T-helper 17 cell (primary cell): ENCODE measurements at places on chromosomes 5 and 9.

DNA sequence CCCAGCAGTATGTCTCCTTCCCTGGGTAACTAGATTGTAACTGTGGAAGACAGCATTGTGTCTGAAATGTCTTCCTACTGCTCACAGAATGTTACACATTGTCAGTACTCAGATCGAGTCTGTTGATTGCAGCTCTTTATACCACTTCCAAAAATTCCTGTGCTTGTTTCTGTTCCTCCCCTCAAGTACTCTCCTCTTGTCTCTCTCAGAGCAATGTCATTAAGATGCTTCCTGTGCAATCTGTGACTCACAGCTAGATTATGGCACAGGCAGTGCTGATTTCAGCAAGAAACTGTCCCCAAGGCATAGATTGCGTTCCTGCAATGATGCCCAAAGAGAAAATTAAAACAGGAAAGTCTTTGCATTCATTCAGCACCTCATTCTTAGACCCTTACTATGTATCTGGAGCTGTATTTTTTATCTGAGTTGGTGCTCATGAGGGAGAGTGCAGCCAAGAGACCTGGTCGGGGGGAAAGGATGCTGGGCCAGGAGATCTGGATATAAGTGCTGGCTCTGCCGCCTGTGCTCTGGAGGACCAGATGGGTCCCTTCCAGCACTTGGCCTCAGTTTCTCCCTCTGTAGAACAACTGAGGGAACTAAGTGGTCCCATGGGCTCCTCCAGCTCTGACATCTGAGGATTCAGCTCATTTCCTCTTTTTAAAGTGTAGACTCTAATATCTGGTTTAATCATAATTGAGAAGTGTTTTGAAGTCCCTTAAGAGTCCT, 40.8 kb upstream of the GNPDA1 start:
- no peak for DNase-seq

- no peak for DNase-seq
Observed at GRCh38 chr9:116387934-116388698, 234.5 kb downstream of the PAPPA start.

DNA sequence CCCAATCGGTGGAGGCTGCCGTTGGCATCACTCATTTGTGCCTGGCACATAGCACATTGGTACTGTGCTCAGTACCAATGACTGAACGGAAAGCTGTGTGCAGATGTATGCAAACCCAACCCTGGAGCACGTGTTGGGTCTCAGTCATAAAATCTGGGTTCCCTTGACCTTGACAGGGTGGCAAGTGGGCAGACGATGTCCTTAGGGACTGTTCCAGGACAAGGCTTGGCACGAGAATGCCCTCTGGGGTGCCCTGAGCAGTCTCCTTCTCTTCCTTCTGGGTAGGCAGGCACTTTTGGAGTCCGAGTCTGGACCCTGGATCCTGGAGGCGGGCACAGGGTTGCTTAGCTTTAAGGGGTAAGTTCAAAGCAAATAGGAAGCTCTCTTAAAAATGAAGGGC, 75.8 kb downstream of the MACROH2A1 start:
- no peak for DNase-seq

- no peak for DNase-seq
Observed at GRCh38 chr9:124810663-124811355, 33.9 kb downstream of the OLFML2A start.

DNA sequence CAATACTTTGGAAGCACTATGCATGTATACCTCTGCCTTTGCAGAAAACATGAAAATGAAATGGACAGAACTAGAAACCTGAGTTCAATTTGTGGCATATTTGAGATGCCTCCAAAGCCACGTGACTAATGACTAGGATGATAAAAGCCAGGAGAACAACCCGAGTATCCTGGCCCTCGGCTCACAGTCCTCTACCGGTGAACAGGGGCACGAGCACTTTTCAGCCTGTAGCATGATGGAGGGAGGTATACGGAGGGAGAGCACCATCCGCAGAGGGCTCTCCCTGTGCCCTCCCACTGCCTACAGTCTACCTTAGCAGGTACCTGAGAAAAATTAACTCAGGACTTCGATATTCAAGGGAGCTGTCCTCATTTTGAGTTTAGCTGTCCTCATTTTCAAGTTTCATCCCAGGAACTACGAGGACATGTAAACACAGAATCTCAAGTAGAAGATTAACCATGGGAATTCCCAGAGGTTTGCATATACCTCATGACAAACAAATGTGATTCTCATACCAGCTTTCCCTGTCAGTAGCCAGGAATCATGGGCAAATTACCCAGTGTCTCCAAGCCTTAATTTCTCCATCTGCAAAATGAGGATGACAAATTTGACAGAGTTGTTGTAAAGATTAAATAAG, 249.3 kb downstream of the DNAH5 start:
- no peak for DNase-seq

- DNase-seq, result no peak
Observed at GRCh38 chr5:7246287-7246686, 149.7 kb upstream of the ADCY2 start.

DNA sequence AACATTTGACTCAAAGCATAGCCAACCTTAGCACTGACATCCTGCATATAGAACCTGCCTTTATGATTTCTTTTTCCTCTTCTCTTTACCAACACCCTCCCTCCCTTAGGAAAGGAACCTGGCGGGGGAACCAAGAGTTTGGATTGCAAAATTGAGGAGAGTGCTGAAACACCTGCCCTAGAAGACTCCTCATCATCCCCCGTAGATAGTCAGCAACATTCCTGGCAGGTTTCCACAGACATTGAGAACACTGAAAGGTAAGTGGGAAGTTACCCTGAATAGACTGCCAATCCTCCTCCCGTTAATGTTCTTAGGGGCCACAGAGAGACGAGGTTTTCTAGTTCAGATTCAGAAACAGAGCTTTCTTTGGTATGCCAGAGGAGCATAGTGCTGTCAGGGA, 88.8 kb downstream of the RGS7BP start:
- DNase-seq, result no peak

GRCh38 chr9:115126404-115126803, 8.4 kb upstream of the TNC start:
- DNase-seq, result no peak

DNA sequence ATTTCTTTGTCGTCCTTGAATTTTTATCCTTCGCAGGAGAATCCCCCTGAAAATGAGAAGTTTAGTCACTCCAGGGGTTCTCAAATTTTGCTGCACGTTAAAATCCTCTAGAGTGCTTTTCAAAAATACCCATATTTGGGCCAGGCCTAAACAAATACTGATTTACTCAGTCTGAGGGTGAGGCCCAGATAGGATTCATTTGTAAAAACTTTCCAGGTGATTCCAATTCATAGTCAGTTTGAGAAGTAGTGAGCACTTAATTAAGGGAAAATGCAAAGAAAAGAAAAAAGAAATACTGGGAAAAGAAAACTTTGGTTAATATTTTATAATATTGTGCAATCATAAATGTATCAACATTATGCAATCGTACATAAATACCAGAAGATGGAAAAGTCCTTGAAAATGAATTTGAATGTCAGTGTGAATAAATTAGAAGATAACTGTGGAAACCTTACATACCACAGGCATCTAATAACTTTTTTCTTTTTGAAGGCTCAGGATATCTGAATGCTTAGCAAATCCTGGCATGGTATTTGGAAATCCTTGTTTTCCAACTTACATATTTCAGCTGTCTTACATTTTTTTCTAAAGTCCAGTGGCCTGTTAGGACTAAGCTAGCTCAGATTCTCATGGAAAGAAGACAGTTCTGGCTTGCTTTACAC, 116.5 kb upstream of the DAPK1 start:
- DNase-seq, result no peak

- DNase-seq, result no peak
Observed at GRCh38 chr9:37410969-37411785, 11.3 kb upstream of the GRHPR start.

- DNase-seq, result no peak
Observed at GRCh38 chr9:33906769-33907168, 89.8 kb downstream of the UBE2R2 start.

DNA sequence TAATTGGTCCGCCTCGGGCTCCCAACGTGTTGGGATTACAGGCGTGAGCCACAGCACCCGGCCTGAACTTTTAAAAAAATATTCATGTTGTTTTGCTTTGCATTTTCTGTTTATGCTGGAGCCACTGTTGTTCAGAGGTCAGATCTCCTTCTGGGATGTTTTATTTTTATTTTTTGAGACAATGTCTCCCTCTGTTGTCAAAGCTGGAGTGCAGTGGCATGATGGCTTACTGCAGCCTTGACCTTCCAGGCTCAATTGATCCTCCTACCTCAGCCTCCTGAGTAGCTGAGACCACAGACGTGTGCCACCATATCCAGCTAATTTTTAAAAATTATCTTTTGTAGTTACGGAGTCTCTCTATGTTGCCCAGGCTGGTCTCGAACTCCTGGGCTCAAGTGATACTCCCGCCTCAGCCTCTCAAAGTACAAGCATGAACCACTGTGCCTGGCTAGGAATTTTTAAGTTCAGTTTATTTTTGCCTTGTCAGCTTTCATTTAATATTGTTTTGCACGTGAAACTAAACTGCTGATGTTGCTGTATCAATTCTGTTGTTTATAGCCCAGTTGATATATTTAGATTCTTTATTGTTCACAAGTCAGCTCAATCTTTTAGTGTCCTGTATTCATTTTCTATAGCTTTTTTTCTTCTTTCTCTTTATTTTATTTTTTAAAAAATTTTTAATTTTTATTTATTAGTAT, 13.7 kb downstream of the TMEFF1 start:
- no peak for DNase-seq

DNA sequence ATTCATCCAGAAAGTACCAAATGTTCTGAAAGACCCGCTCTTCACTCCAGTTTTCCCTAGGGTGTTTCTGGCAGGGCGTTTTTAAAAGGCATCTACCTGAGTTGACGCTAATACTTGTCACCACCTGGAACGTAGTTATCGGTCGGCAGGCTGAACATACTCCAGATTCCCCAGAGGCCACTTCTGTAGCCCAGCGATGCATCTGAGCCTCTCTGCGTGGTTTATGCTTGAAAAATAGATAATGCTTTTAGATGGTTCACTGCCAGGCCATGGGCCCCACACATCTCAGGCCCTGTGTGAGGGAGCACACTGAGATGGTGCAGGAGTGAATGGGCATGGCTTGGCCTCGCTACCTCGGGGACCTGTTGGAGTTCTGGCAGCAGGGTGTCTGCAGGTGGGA, 33.0 kb upstream of the NCS1 start:
- DNase-seq, result no peak

DNA sequence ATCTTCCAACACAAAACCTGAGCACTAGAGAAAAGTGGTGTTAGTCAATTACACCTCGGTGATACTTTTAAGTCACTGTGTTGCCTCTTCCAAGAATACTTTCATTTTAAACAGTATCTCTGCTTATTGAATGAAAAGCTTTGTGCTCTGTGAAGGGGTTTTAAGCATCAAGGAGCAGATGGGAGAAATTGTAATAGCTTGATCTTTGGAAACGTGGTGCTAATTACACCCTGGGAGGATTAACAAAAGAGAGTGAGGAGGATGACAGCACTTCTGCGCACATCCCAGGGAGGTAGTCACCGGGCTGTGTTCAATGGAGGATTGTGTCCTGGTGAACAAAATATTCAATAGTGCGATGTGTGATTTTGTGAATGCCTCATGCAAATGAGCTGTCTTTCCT, 477.4 kb upstream of the ADAMTS16 start:
- no peak for DNase-seq

- no peak for DNase-seq
Observed at GRCh38 chr5:134536876-134537275, 11.4 kb downstream of the JADE2 start.

DNA sequence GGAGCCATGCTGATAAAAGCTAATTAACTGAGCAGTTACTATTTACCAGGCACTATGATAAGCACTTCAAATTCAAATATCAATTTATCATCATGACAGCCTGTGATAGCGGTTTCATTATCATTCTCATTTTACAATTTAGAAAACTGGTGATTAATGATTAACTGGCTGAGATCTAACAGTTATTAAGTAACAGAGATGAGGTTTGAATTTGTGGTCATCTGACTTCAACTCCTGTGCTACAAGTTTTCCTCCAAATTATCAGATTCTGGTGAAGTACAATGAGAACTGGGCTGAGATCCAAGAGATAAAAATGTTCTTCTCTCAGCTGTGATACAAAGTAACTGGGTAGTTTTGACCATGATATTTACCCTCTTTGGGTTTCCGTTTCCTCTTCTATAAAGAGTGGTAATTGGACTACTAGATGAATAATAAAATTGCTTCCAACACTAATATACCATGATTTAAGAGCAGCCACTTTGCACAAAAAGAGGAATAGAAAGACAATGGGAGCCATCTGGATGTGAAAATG, 74.5 kb upstream of the CCNG1 start:
- DNase-seq, result no peak

DNA sequence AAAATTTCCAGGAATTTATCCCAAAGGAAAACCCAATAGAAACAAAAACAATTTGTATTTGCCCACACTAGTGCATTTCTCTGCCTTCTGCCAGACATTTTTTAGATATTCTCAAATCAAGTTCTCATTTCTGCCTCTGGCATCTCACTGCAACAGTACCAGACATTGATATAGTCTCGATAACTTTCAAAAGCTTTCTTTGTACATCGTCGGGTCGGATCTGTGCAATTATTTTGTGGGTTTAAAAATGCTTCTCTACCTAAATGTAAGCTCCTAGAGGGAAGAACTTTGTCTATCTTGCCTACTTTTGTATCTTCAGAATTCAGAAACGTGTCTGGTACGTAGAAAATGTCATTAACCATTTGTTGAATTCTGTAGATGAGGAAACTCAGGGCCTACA, 125.5 kb upstream of the LIFR start:
- DNase-seq, result no peak

GRCh38 chr9:131238402-131239021, 37.8 kb downstream of the FAM78A start:
- DNase-seq, result no peak

DNA sequence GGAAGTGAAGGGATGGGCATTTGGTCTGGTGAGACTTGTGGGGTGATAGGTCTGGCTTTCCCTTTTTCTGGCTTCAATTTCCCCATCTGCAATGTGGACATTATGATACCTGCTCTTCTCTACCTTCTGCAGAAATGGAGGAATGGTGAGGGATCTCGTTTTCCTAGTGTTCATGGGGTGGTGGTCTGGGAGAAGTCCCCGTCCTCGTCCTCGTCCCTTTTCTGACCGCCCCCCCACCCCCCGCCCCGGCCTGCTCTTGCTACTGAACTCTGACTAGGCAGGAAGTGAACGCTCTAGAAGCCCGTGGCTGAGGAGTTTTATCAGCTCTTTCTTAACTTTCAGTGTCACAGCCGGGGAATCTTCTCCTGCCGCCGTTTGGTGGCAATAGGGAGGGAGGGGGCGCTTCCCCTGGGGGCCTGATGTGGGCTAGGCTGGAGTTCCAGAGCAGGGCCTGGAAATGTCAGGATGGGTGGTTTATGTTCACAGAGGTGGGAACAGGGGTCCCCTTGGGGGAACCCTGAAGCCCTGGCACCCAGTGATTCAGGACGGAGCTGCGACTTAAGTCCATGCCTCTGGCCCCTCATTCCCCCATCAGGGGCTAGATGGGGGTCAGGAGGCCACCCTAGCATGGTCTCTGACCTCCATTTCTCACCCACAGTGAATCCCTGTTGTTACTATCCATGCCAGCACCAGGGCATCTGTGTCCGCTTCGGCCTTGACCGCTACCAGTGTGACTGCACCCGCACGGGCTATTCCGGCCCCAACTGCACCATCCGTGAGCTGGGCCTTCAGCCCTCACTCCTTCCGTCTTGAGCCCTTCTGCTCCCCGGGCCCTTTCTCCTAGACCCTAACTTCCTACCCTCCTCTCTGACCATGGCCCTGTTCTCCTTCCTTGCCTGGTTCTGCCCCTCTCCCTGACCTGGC, 6.7 kb downstream of the PTGS1 start:
- no peak for DNase-seq

- no peak for DNase-seq
Observed at GRCh38 chr9:90007516-90008440, 403.0 kb downstream of the GADD45G start.
